Ascending aorta (tissue), 2 donors: ENCODE measurements at places on chromosomes 1 and 21.
A peak's percentile ranks its signal among the peaks of the same experiment; 100 is the strongest.

DNA sequence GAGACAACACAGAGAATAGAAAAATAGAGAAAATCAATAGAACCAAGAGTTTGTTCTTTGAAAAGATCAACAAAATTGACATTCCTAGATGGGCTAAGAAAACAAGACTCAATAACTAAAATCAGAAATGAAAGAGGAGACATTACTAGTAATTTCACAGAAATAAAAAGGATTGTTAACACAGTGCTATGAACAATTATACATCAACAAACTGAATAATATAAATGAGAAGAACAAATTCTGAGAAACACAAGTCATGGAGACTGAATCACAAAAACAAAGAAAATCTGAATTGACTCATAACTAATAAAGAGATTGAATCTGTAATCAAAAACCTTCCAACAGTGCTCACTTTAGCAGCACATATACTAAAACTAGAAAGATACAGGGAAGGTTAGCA, 51.6 kb upstream of the TTC39A start:
- H3K36me3 ChIP-seq: peaks cover 14% of the 10 kb centered on the region
- H3K4me3 ChIP-seq: no peak overlapping the region
- no peaks in the 10 kb centered on the region for H3K4me1 ChIP-seq
- no peak overlapping the region for H3K27ac ChIP-seq
- no peaks in the 10 kb centered on the region for H3K27me3 ChIP-seq

DNA sequence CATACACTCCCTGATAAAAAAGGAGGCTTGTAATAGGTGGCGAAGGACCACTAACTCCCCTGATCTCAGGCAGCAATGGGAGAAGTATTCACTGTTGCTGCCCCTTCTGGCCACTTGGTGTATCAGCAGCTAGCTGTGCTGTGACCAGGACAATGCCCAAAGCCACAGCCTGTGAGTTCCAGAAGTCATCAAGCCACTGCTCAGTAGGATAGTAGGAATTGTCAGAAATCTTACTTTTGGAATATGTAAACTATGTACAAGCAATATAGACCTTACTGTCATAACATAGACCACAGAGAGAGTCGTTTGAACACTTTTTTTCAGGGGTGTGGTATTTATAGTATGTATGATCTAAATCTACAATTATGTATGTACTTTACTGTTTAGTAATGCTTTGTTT, 248.3 kb upstream of the CAMK1G start:
- no peaks in the 10 kb centered on the region for H3K36me3 ChIP-seq
- no peak overlapping the region for H3K27ac ChIP-seq
- H3K27me3 ChIP-seq: no peaks in the 10 kb centered on the region
- no peak overlapping the region for H3K4me3 ChIP-seq
- no peak for DNase-seq

DNA sequence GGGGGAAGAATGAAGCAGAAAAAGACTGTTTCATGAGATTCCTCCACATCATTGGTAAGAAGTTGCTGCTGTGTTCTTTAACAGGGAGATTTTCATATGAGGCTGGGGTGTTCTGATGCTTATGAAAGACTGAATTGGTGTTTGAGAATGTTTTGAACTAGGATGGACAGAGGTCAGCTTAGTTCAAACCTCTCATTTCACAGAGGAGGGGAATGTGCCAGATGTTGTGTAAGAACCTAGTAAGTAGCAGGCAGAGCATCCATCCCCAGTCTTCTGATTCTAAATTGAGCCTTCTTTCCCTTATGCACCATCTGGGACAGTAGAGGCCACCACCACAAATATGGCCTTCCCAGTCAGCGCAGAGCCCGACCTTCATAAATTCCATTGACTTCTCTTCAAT, 43.7 kb downstream of the SAMD13 start:
- H3K27ac ChIP-seq: no peak overlapping the region
- no peak overlapping the region for H3K4me3 ChIP-seq
- H3K4me1 ChIP-seq: no peaks in the 10 kb centered on the region
- DNase-seq: no peak
- no peaks in the 10 kb centered on the region for H3K27me3 ChIP-seq
- no peaks in the 10 kb centered on the region for H3K36me3 ChIP-seq

DNA sequence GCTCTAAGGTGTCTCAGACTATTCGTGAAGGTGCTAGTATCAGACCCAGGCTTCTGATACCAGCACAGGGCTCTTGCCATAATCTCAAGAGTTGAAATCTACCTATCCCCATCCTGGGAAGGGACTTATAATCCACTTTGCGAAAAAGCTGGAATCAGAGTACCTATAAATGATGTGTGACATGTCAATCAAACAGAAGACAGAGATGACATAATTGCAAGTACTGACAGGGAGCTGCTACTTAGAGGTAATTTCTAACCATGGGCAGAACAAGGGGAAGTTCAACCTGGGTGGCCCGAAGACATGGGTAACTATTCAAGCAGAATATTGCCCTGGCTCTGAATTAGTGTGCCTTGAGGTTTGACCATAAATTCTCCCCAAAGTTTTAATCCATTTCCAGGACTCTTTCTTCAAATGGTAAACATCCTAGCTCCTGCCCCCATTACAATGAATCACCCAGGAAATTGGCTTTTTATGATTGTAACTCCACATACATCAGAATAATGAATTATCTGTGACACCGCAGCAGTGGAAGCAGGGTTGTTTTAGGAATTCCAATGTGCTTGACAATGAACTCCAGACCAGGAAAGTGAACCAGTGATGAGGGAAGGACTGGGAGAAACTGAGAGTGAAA, 37.2 kb downstream of the KANK4 start:
- H3K4me1 ChIP-seq: no peaks in the 10 kb centered on the region
- H3K4me3 ChIP-seq: no peak overlapping the region
- no peak overlapping the region for H3K27ac ChIP-seq
- no peak for DNase-seq
- no peaks in the 10 kb centered on the region for H3K27me3 ChIP-seq

DNA sequence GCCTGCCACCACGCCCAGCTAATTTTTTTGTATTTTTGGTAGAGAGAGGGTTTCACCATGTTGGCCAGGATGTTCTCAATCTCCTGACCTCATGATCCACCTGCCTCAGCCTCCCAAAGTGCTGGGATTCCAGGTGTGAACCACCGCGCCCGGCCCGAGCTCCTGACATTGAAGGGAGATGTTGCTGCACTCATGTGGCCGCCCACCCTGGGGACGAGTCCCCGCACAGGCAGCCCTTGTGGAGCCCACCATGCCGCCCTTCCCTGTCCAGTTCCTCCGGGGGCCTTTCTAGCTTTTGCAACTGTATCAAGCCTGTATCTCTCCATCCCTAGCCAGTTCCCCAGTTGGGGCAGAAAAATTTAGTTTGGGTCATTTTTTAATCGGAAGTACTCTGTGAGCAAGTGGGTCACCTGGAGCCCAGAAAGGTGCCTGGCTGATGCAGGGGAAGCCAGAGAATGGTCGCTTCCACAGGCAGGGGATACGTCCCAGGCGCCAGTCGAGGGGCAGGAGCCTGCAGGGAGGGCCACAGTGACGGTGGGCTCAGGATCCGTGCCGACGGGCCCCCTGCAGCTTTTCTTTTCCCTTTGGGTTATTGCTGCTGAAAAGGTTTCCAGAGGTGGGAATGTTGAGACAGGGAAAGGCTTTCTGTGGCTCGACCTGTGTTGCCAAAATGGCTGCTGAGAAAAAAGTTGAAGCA, 20.4 kb downstream of the PCNT start:
- H3K36me3 ChIP-seq: peaks cover 40% of the 10 kb centered on the region
- no peaks in the 10 kb centered on the region for H3K4me1 ChIP-seq
- no peak for DNase-seq
- H3K4me3 ChIP-seq: no peak overlapping the region
- no peaks in the 10 kb centered on the region for H3K27me3 ChIP-seq

- no peak for DNase-seq
- no peaks in the 10 kb centered on the region for H3K27me3 ChIP-seq
- peaks cover 15% of the 10 kb centered on the region for H3K4me1 ChIP-seq
- H3K27ac ChIP-seq: peak overlapping the region; percentile 79
- no peak overlapping the region for H3K4me3 ChIP-seq
- H3K36me3 ChIP-seq: peaks cover 14% of the 10 kb centered on the region
These were observed 2.1 kb downstream of the SELENBP1 start for GRCh38 chr1:151370211-151370911.

GRCh38 chr1:156663178-156663577, 14.0 kb downstream of the NES start:
- H3K4me3 ChIP-seq: no peak overlapping the region

- DNase-seq: peak; percentile 47
- no peak overlapping the region for H3K27ac ChIP-seq
- H3K4me3 ChIP-seq: no peak overlapping the region
- no peaks in the 10 kb centered on the region for H3K27me3 ChIP-seq
- no peaks in the 10 kb centered on the region for H3K36me3 ChIP-seq
These were observed 172.0 kb upstream of the CAMK1G start for GRCh38 chr1:209411491-209411929.

DNA sequence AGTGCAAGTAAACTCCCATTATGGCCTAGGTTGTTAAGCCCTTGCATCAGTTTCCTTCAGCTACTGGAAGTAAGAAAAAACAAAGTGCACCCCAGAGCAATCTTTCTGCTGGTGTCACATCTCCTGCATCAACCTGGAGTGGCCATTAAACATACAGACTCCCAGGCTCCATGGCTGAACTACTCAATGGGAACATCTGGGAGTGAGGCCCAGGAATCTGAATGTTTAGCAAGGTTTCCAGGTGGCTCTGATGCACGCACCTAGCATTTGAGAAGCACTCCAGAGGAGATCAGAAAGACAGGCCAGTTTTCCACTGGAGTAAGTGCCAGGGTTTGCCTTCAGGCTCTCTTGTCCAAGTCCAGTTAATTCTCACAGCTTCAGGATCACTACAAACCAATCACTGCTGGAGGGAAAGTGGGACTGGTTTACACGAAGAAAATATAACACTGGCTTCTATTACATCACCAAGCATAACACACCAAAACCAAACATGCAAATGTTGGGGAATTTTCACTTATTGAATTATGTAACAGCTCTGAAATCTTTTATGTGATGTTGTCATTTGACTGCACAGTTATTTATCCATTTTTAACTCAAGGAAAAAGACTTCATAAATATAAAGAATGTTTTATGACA, 22.3 kb upstream of the ABCA4 start:
- no peaks in the 10 kb centered on the region for H3K27me3 ChIP-seq
- no peak for DNase-seq
- no peak overlapping the region for H3K27ac ChIP-seq
- H3K4me3 ChIP-seq: no peak overlapping the region
- H3K4me1 ChIP-seq: no peaks in the 10 kb centered on the region

DNA sequence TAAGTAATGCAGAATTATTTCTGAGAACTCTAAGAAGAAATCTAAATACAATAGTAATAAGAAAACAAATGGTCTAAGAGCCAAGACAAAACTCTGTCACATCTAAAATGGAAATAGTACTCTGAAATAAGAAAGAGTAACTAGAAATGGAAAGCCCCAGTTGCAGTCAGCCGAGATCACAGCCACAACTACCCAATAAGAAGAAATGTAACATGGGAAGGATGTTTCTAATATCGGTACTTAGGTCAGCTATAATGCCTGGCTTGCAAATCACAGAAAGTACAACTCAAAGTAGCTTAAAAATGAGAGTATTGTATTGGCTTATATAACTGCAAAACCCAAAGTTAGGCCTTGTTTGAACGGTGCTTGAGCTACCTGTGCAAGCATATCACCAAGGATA, 58.6 kb upstream of the USP25 start:
- H3K4me1 ChIP-seq: no peaks in the 10 kb centered on the region
- H3K36me3 ChIP-seq: no peaks in the 10 kb centered on the region
- no peaks in the 10 kb centered on the region for H3K27me3 ChIP-seq

GRCh38 chr1:58398714-58399113, 147.8 kb downstream of the OMA1 start:
- no peak overlapping the region for H3K4me3 ChIP-seq
- H3K27me3 ChIP-seq: no peaks in the 10 kb centered on the region
- no peaks in the 10 kb centered on the region for H3K4me1 ChIP-seq
- DNase-seq: no peak
- no peak overlapping the region for H3K27ac ChIP-seq
